BJ (cell line): ENCODE measurements at places on chromosomes 1 and 21.

DNA sequence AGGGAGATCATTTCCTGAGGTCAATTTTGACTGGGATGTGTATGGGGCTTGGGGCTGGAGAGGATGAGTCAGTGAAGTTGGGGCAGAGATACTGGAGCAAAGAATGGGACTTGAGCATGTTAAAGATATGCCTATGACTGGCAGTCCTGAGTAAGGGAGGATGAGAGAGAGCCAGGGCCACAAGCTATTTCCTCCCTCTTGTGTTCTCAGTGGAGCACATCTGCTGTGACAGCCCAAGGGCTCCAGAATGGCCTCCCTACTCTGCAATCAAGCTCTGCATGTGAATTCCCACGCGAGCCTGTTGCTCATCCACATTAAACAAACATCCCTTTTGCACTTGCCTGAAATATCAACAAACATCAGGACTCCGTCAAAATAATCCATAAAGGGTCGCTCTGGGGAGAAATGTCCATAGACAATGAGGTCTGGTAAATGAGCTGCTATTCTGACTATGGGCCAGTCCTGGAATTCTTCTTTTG is 9.2 kb downstream of the ADCY10 start:
- peak; percentile 37 for DNase-seq

GRCh38 chr1:228510803-228511413 is 23.7 kb downstream of the RNF187 start:
- no peak for DNase-seq

- DNase-seq, result no peak
Observed at GRCh38 chr1:168371477-168371876, 90.8 kb downstream of the TBX19 start.

DNA sequence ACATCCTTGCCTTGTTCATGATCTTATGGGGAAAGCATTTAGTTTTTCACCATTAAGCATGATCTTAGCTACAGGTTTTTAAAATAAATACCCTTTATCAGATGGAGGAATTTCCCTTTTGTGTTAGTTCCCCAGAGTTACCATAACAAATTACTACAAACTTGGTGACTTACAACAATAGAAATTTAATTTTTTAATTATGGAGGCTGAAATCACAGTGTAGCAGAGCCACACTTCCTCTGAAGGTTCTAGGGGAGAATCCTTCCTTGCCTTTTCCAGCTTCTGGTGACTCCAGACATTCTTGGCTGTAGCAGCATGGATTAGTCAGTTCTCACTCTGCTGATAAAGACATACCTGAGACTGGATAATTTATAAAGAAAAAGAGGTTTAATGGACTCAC is 18.5 kb downstream of the MIGA1 start:
- DNase-seq, result no peak

- DNase-seq, result no peak
Observed at GRCh38 chr21:46355161-46356004, 31.4 kb downstream of the PCNT start.

GRCh38 chr21:16258844-16259611 is 529.2 kb downstream of the USP25 start:
- no peak for DNase-seq

DNA sequence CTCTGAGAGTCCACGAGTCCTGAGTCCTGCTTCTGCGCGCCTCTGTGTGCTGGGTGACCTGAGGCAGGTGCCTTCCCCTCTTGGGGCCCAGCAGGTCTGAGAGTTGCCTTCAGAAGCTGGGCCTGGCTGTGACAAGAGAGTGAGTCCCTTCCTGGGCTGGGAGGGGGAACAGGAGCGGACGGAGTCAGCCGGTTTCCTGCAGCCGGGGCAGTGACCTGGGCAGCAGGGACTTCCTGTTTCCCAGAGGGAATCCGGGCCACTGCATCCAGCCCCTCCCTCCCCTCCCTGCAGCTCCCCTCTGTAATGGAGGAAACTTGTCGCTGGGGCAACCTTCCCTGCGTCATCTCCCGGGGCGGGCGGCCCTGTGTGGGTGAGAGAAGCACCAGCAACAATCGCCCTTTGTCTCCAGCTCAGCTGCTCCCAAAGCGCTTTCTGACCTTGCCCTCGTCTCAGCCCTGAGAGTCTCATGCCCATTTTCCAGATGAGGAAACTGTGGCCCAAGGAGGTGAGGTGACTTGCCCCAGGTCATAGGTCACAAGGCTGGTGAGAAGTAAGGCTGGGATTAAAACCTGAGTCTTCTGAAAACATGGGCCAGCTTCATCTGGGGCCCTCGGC is 61.1 kb downstream of the SDC3 start:
- no peak for DNase-seq

DNA sequence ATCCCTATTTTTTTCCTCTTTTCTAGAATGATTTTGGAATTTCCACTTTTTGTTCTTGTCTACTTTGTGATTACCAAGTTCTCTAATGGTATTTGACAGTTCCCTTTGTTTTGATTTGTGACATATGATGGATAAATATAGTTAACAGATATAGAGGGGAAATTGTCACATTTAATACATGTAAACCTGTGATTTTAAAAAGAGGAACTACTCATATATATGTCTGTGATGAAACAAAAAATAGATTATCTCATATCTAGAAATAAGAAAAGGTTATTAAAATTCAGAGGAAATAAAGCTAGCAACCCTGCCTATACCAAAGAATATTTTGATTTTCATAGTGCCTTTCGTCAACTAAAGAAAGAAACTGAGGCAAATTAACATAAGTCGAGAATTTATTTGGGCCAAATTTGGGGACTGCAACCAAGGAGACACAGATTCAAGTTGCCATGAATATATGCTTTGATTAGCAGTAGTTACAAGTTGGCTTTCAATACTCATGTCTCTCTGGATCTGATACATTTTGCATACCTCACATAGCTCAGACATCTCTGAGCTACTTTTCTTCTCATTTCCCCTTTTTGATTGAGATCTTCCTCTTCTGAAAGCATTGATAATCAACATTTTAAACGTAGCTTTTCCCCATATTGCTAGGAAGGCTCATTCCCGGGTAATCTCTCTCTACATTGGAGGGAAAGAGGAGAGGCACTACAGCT is 15.6 kb upstream of the C21orf91 start:
- DNase-seq, result no peak

DNA sequence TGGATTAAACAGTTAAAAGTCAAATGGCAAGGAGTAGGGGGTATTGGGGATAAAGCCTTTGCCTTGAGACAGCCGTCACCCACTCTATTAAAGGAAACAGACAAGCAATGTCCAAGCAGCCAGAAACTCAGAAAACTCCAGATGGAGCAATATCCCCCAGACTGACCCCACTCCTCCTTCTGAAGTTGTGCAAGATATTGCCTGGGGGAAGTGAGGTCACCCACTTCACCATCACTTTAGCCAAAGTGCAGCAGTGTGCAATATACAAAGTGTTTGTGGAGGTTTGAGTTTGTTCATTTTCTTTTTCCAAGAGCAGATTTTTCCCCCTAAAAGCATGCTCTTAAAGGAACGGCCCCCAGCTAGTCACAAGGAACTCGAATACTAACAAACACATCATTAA is 125.1 kb downstream of the ETS2 start:
- DNase-seq, result peak; percentile 50

GRCh38 chr1:184838504-184838951 is 83.9 kb upstream of the EDEM3 start:
- DNase-seq, result peak; percentile 95

DNA sequence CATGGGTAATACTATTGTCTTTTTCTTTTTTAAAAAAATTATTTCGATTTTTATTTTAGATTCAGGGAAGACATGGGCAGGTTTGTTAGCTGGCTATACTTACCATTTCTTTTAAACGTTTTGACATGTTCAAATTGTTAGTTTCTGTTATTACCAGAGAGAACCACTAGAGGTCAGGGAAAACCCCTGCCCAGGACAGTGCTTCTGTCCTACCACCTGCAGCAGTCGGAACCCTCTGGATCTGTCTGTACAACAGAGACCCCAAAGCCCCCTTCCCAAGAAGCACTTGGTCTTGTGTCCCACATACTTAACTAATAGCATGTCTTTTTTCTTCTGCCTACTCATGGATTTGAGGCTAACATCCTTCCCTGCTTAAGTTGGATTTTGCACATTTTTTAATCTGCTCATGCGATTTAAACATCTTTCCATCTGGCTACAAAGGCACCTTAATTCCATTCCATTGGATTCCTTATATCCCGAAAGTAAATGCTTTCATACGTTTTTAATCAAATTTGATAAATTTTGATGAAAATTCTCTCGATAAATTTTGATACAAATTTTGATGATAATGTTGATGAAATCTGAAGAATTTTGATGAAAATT is 10.0 kb upstream of the C1orf115 start:
- DNase-seq, result no peak
